ENCODE measurements at places on chromosomes 7 and 10. TPM values are rescaled to one million over a fixed set of nuclear protein-coding genes. Genes with fewer than 3 reads are reported as not detected.

GRCh38 chr10:61211468-61211867, 241.7 kb downstream of the TMEM26 start:
- no peak for DNase-seq

Gene CTTNBP2
- 2.9 TPM for polyA plus RNA-seq

Gene TAF6
- 35.2 TPM for polyA plus RNA-seq

DNA sequence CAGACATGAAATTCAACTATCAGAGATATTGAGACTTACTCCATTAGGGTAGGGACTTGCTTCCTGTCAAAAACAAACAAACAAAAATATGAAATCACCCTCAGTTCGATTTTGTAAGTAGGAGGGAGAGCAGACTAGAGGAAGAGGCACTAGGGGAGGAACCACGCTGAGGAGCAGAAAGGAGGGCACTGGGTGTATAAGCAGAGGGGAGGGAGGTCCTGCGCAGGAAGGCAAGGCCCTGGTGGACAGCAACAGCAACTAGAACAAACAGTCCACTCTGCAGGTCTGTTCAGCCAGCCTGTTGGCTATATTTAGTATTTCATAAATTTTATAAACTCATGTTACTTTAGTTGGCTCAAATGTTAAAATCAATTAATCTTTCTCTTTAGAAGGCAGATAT, 937.1 kb upstream of the C7orf33 start:
- DNase-seq: no peak

DNA sequence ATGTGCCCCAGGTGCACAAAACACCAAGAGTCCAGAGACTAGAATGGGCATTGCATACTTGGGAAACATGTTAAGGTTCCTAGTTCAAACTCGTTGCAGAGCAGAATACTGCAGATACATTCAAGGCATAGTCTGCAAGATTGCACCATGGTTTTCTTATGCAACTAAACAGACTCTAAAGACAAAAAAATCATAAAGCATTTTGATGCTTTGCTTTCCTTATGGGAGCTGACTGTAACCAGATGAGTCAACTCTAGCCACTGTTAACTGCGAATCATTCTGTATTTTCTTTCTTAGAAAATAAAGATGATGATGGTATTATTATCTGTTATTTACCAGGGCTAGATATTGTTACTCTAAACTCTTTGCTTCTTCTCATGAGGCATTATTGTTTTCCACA, 19.7 kb downstream of the TRUB1 start:
- DNase-seq: no peak

GRCh38 chr10:91493313-91493712, 83.2 kb downstream of the HECTD2 start:
- DNase-seq: peak; percentile 36

Gene PNLIPRP2
- 0.20 TPM for polyA plus RNA-seq

- DNase-seq: peak; percentile 49
Measured at GRCh38 chr7:105210721-105211205, 178.0 kb downstream of the SRPK2 start.

- peak; percentile 18 for DNase-seq
Measured at GRCh38 chr10:16752099-16752498, 65.1 kb downstream of the RSU1 start.
